Lower leg skin (tissue), 4 donors: ENCODE measurements at places on chromosomes 2 and 18. TPM values are rescaled to one million over a fixed set of nuclear protein-coding genes. Genes with fewer than 3 reads are reported as not detected.

- DNase-seq = no peak
Measured at GRCh38 chr2:89833116-89833779, 1141.8 kb downstream of the RPIA start.

GRCh38 chr2:102538491-102538890, 65.5 kb downstream of the SLC9A4 start:
- no peak for DNase-seq

DNA sequence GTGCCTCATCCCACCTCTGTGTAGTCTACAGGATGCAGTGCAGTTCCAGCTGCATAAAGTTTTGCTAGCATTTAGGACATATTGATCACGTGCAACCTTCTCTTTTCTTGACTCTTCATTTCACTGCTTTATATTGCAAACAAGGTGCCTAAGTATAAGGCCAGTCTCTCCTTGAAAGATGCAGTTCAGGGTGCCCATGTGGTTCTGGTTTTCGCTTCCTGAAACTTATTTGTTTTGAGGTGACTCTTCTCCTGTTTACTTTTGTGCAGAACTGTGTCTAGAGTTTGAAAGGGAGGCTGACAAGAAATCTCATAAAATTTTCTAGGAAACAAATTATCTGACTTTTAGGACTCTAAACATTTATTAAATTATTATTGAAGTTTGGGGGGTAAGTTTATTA, 189.9 kb downstream of the UBE2E3 start:
- no peak for DNase-seq

TANK gene
- total RNA-seq = 87.0 TPM

NEURL3 gene
- 2.4 TPM for total RNA-seq

- no peak for DNase-seq
Measured at GRCh38 chr2:121128741-121129659, 156.0 kb downstream of the TFCP2L1 start.

VWA3B gene
- total RNA-seq = 0.12 TPM

KIAA1328 gene
- total RNA-seq = 16.1 TPM

- DNase-seq = peak; percentile 35
Measured at GRCh38 chr2:44201648-44202165, 33.0 kb downstream of the PPM1B start.

DNA sequence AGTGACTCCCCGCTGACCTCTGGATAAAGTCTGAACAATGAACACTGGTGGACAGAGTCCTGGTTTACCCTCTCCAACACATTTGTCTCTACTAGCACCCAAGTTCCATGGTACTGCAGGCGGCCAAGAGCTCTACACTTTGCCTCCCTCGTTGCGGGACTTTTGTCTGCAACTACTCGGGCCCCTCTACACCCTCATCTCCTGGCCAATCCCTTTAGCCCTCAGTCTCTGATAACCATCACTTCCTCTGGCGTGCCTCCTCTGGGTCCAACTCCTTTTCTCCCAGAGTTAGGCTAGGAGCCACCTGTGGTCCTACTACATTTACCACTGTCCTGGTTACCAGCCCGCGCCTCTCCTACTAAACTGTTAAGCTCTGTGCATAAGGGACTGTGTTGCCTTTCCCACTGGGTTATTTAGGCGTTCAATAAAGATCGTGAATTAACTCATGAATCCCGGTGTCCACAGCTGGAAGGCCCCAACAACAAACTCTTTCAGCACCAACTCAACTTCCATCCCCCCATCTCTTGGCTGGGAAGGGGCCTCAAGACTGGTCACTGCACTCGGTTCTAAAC, 757 bp downstream of the HDHD2 start:
- DNase-seq = no peak

DNA sequence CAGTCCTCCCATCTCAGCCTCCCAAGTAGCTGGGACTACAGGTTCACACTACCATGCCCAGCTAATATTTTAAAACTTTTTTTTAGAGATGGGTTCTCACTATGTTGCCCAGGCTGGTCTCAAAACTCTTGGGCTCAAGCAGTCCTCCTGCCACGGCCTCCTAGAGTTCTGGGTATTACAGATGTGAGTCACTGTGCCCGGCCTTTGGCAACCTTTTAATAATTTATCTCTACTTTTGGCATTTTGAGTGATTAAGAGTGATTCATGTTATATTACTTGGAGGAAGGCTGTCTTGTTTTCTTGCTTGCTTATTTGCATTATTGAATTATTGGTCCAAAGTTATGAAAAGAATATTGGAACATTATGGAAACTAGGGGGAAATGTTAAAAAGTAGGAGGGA, 24.3 kb downstream of the NCOA1 start:
- DNase-seq = no peak

DNA sequence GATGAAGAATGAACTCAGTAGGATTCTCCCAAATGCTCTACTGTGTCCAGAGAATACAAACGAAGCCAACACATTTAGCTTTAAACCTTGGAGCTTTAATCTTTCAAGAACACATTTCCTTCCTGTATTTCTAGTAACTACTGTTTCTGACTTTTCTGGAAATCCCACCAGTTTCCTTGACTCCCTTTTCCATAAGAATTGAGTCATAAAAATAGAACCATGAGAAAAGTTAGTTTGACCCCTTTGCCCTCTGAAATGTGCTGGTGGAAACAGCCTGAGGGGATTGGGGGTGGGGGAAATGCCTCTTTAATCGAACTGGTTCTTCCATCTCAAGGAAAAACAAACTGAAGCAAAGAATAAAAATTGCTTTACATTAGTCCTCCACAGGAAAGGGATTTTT, 123.9 kb downstream of the TMEM17 start:
- no peak for DNase-seq

CRYBA2 gene
- not detected for total RNA-seq

GRCh38 chr18:24791751-24792545, 331.5 kb downstream of the HRH4 start:
- DNase-seq = no peak

DNA sequence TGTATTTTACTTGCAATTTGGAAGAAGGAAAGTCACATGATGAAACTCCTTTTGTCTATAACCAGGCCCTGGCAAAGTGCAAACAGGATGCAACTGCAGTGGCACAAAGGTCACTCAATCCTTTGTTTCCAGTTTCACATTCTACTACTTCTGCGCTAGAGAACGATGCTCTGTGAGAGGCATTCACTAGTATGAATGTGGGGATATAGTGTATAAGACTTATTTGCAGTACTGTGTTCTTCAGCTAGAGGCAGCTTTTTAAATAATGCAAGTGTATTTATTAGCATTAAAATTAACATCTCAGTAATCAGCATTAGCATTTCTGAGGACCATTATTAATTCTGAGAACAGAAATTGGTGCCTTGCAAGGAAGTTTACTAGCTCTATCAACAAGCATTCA, 68.9 kb downstream of the PRPF40A start:
- DNase-seq = no peak

DNA sequence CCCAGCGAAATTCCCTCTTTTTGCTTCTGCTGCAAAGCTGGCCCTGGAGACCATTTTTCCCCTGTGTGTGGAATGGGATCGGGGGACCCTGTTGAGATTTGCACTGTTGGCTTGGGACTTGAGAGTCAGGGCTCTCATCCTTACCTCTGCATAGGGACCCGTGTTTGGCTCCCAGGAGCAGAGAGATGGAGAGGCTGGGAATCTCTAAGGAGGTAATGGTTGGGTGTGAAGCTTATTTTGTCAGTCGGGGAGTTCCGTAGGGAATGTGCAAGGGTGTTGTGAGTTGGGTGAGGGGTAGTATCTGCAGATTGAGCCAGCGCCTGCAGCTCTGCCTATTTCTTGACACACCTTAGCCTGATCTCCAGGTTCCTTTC, 4.5 kb downstream of the GATA6 start:
- DNase-seq = peak; percentile 69

DNA sequence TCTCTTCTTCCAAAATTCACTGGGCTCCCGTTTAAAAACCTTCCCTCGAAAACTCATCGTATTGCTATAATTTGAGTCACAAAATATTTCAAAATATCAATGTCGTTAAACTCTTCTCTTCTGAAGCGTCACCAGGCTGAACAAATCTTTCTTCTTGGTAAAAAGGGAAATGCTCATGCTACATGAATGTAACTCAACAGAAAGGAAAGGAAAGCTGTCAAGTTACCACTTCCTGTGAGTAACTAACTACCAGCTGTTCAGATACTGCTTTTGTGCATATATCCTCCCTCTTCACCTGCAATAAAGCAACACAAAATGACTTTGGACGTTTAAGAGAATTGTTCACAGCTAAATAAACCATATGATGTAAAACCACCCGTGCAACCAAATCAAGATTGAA, 95.4 kb downstream of the DOCK10 start:
- no peak for DNase-seq

SULT1C4 gene
- 0.17 TPM for total RNA-seq

GRCh38 chr2:104028061-104028460, 825.9 kb upstream of the POU3F3 start:
- no peak for DNase-seq

- no peak for DNase-seq
Measured at GRCh38 chr2:180449171-180449915, 442.2 kb upstream of the CWC22 start.

DNA sequence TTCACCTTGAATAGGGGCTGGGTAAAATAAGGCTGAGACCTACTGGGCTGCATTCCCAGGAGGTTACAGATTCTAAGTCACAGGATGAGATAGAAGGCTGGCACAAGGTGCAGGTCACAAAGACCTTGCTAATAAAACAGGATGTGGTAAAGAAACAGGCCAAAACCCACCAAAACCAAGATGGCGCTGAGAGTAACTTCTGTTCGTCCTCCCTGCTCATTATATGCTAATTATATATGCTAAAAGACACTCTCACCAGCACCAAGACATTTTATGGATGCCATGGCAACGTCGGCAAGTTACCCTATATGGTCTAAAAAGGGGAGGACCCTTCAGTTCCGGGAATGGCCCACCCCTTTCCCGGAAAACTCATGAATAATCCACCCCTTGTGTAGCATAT, 711.5 kb upstream of the KLHL29 start:
- DNase-seq = no peak

SLC9A2 gene
- total RNA-seq = 2.2 TPM

ANKRD36B gene
- total RNA-seq = 11.0 TPM

DNA sequence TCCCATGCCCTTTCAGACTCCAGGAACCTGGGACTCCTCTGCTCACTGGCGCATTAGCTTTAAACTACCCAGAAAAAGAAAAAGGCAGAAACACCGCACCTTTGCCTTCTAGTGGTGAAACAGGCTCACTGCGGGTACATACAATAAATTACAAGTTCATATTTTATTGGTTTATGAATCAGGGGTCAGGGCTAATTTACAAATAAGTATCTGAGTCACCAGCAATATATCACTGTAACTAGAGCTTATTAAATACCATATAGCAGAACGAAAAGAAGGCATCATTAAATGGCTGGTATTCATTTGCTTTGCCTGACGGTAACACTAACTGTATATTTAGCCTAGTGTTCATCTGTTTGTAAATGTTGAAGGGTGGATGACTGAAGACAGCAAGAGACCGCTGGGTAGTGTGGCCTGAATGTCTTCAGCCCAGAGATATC, 26.9 kb upstream of the DTNB start:
- DNase-seq = no peak

- DNase-seq = no peak
Measured at GRCh38 chr18:33665187-33665586, 87.2 kb downstream of the ASXL3 start.

DNA sequence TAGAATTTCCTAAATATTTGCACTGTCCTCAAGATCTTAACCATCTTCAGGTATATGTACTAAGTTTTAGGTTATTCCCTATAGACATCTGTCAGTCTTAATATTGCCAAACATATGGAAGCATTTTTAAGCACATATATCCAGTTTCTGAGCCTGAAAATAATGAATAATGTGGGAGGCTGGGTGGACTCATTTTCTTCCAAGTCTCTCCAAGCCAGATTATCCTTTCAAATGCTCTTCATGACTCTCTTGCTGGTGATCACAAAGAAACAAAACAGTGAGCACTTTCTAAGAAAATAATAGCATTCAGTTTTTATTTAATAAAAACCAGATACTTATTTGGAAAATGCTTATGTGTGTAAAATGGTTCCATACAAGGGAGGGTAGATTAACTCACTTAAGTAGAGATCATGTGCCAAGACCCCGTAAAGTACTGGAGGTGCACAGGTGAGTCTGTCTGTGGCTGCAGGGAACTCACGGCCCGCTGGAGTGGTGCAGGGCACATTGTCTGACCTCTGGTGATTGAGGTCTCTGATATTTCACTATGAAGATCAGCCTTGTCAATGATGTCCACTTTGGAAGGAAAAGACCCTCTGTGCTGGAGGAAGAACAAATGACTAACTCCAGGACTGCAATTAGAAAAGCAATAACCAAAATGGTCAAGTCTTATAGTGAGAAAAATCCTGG, 161.6 kb downstream of the TMEM18 start:
- no peak for DNase-seq

DNA sequence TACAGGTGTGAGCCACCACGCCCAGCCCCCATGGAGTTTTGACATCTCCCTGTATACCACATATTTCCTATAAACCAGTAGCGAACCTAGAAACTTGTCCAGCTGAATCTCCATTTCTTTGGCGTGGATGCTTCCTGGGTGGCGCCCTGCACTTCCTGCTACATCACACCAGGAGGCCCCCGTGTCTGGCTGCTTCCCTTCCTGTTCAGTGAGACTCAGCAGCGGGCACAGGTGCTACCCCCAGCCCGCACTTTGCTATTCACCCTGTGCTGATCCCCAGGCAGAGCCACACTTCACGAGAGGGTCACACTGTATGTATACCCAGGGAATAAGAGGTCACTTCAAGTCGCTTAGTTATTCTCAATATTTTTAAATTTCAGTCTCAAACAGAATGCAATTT, 35.0 kb downstream of the CYP27C1 start:
- DNase-seq = no peak

QPCT gene
- 88.1 TPM for total RNA-seq

- DNase-seq = no peak
Measured at GRCh38 chr2:34705551-34706247, 1106.6 kb upstream of the FAM98A start.

- no peak for DNase-seq
Measured at GRCh38 chr2:48651158-48651790, 33.6 kb downstream of the GTF2A1L start.

DNA sequence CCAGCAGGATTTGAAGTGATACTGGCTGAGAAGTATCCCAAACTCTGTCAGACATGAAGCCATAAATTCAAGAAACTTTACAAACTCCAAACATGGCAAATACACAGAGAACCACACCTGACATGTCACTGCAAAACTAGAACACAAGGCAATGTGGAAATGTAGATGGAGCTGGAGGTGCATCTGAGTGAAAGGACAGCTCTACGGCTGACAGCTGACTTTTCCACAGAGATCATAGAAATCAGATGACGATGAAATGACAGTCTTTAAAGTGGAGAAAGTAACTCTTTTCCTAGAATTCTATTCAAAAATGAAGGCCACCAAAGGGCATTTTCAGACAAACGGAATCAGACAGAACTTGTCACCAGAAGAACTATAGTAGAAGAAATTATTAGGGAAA, 97.5 kb downstream of the LDLRAD4 start:
- DNase-seq = no peak

GRCh38 chr2:238701341-238702206, 146.3 kb upstream of the TWIST2 start:
- DNase-seq = peak; percentile 9

NTSR2 gene
- total RNA-seq = not detected
